ENCODE measurements at places on chromosomes 4 and X.

- no peak for ATAC-seq
Measured at GRCh38 chrX:17053502-17053901, 107.0 kb downstream of the REPS2 start.

- ATAC-seq, result no peak
Measured at GRCh38 chr4:164931551-164932324, 45.7 kb downstream of the TRIM61 start.

- no peak for ATAC-seq
Measured at GRCh38 chr4:114025176-114025777, 45.8 kb upstream of the ARSJ start.

DNA sequence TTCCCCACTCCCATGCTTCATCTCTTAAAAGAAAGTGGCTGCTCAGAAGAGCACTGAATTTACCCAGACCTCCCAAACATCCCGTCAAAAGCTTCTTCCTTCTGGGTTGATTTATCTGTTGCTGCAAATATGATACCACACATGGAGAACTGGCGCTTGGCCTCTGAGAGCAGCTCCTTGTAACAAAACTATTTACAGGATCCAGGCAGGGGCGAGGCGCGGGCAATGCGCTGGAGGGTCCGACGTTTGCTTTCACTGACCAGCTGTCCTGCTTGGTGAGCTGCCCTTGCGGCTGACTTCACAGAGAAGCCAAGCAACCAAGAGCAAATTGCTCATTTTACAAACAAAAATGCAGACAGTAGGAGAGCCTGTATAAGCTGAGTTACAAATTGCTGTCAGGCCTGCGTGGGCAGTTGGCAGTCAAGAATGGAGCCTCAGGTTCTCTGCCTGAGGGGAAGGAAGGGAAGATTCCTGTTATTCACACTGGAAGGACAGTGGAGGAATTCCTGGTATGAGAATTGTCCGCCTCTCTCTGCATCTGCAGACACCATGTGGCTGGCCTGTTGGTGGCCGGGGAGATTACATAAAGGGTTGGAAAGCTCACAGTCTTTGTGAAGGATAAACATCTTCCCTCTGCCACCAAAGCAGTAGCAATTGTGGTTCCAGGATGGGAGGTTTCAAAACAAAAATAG, 192.2 kb upstream of the LEF1 start:
- ATAC-seq, result no peak

DNA sequence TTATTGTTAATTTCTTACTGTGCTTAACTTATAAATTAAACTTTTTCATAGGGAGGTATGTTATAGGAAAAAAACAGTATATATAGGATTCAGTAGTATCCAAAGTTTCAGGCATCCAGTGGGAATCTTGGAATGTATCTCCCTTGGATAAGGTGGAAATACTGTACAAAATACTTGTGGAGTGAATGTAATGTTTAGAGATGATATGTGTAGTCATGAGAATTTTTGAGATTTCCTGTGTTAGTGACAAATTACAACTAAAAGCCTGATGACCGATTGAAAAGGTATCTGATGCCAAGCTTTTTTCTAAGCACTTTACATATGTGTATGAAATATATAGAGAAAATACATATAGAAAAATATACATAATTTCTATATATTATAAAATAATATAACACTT, 69.2 kb downstream of the STK32B start:
- no peak for ATAC-seq

GRCh38 chrX:40273356-40274050, 175.7 kb upstream of the BCOR start:
- ATAC-seq, result peak; percentile 31

- no peak for ATAC-seq
Measured at GRCh38 chr4:20883231-20883630, 183.0 kb downstream of the PACRGL start.

DNA sequence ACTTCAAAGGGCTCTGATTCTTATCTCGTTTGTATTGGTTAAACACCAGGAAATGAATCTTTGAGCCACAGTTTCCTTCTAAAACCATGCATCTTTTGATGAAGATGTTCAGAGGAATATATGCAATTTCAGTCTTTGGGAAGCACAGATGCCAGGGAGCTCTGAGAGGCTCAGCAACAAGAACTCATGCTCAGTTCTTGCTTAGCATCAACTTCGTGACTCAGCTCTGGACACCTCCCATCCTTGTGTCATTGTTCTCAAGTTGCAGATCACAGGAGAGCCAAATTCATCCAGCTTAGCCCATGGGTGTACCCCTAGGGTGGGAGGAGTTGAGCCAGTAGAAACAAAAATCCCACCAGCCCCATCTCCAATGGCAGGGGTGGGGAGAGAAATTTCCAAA, 219.6 kb upstream of the MAOA start:
- no peak for ATAC-seq

DNA sequence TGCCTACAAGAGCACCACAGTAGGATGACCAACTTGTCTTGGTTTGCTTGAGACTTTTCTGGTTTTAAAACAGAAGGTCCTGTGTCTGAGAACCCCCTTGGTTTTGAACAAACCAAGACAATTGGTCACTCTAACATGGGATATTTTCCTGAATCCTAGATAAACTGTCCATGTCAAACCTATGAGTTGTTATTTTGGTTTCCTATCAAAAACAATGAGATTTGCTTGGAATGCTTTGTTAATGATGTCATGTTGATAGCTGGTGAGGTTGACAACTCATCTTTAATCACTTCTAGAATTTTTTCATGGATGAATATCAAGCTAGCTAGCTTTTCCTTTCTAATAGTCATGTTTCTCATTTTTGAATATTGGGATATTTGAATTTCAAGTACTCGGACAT, 518.3 kb upstream of the ARX start:
- ATAC-seq, result no peak

DNA sequence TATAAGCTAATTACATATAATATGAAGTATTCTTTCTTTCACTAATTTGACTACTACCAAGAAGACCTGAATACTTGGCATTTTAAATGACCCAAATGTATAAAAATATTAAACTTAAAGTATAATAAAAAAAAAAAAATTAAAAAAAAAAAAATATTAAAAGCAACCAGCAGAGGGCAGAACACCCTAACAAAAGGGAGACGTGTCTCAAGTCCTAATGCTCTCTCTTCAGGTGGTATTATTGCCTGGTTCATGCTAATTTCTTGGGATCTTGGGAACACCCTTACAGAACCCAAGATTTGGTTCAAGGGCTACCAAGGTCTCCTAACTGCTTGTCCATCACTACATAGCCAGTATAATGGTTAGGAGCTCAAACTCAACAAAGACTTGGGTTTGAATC, 754.8 kb downstream of the RAB28 start:
- no peak for ATAC-seq

- ATAC-seq, result peak; percentile 81
Measured at GRCh38 chrX:136525738-136526606, 6.0 kb upstream of the VGLL1 start.

- no peak for ATAC-seq
Measured at GRCh38 chrX:8939322-8939721, 94.6 kb downstream of the FAM9B start.

GRCh38 chr4:159563257-159563656, 460.4 kb downstream of the RAPGEF2 start:
- ATAC-seq, result no peak

GRCh38 chrX:31480696-31481095, 408.9 kb upstream of the FTHL17 start:
- ATAC-seq, result no peak

DNA sequence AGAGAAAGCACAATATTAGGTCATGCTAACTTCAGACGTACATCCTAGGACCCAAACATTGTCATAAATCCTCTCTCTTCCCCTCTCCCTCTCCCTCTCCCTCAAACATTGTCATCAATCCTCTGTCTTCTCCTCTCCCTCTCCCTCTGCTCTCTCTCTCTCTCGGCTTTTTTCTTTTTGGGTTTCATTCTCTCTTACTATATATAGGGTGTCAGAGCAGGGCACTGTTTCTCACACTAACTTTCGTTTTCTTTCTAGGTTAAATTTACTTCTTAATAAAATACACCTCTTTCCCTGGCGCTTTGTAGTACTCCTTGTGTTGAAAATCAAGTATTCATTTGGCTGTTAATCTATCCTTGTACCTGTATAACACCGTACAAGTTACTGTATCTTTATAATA, 37.0 kb upstream of the HERC5 start:
- ATAC-seq, result no peak

GRCh38 chr4:81256059-81256970, 41.3 kb upstream of the PRKG2 start:
- ATAC-seq, result no peak

- ATAC-seq, result no peak
Measured at GRCh38 chr4:171876636-171877035, 63.4 kb downstream of the GALNTL6 start.

GRCh38 chrX:146186540-146186939, 368.9 kb downstream of the SLITRK2 start:
- ATAC-seq, result no peak

DNA sequence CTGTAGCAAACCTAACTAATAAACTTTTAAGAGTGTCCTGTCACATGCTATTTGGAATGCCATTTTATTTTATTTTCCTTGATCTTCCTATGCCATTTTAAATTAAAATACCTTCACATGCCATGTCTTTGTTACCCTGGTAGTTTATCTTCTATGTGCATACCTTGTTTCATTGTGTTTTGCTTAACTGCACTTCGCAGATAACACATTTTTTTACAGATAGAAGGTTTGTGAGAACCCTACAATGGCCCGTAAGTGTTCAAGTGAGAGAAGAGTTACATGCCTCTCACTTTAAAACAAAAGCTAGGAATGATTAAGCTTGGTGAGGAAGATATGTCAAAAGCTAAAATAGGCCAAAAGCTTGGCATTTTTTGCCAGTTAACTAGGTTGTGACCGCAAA, 744.1 kb downstream of the STIM2 start:
- no peak for ATAC-seq

- ATAC-seq, result no peak
Measured at GRCh38 chr4:125434136-125434535, 119.4 kb downstream of the FAT4 start.

DNA sequence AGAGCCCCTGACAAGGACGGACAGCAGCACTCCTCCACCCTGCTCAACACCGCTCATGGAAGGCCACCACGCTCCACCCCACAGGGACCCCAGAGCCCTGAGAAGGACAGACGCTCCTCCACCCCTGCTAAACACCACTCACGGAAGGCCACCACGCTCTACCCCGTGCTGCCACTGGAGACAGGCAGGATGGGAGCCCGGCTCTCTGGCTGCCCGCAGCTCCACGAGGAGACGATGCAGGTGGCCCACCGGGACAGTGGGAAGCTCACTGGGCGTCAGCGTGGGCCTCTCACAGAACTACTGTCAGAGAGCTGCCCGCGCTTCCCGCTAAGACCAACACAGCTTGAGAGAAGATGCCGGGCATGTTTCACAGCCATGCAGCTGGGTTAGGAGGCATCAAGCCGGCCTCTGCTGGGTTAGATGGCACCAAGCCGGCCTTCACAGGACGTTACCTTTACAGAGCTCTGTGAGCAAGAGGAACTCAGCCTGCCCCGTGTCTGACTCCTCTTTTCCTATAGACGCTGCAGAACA, 20.8 kb downstream of the GAK start:
- no peak for ATAC-seq

- no peak for ATAC-seq
Measured at GRCh38 chr4:55568905-55569504, 22.3 kb upstream of the CLOCK start.

- no peak for ATAC-seq
Measured at GRCh38 chr4:11328401-11328800, 100.3 kb downstream of the HS3ST1 start.

DNA sequence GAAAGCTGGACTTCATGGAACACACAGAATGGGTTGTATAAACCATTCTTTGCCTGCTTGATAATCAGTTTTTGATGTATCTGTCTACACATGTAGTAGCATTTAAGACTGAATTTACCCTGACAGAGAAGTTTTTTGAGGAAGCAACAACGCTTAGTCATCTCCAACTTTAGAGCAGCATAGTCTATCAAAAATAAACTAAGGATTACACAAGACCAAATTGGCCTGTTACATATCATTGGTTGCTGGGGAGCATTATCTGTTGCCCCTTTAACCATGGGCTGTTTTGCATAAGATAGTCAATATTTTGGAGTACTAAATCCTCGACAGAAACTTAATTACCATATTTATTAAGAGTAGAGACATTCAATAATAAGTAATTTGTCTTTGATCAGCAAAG, 347.4 kb downstream of the FAM47B start:
- ATAC-seq, result no peak

GRCh38 chr4:36197501-36197900, 46.8 kb downstream of the ARAP2 start:
- no peak for ATAC-seq

GRCh38 chr4:37825968-37826294, 555 bp upstream of the PGM2 start:
- ATAC-seq, result no peak

GRCh38 chrX:16633754-16634153, 16.2 kb upstream of the S100G start:
- ATAC-seq, result no peak

DNA sequence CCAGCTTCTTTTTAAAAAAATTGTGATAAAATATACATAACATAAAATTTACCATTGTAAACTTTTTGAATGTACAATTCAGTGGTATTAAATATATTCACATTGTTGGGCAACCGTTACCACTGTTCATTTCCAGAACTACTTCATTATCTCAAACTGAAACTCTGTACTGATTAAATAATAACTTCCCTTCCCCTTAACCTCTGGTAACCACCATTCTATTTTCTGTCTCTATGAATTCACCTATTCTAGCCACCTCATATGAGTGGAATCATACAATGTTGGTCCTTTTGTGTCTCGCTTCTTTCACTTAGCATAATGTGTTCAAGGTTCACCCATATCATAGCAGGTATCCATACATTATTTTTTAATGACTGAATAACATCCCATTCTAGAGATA, 8.3 kb downstream of the GPR50 start:
- ATAC-seq, result no peak

DNA sequence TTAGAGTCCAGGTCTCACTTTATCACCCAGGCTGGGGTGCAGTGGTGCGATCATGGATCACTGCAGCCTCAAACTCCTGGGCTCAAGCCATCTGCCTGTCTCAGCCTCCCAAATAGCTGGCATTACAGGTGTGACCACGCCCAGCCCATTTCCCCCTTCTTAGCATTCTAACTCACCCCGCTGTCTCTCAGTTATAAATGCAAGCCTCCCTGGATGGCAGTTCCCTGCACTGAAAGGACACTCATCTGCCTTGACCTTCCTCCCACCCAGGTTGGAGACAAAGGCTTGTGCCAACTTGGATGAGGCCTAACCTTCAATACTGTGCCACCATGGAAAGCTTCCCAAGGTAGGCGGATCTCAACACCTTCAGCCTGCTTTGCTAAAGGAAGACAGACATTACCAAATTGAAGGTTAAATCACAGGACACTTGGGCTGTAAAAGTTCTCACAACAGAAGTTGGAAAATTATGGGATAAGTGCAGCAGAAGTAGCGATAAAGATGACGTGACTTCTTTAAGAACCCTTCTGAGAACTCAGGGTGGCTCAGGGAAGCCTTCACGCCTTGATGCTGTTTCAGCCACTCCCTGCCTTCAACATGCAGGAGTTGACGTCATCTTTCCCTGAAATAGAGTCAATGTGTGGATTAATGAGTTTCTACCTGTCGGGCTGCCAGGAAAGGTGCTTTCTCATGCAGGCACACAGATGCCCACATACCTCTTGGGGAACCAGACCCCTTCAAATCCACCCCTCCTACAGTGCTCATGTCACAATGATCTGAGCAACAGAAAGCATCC, 10.6 kb upstream of the GPM6B start:
- ATAC-seq, result peak; percentile 91

GRCh38 chr4:145199051-145199716, 18.8 kb upstream of the OTUD4 start:
- ATAC-seq, result no peak
